ENCODE measurements at places on chromosomes 3 and 15. TPM values are rescaled to one million over a fixed set of nuclear protein-coding genes. Genes with fewer than 3 reads are reported as not detected.

DNA sequence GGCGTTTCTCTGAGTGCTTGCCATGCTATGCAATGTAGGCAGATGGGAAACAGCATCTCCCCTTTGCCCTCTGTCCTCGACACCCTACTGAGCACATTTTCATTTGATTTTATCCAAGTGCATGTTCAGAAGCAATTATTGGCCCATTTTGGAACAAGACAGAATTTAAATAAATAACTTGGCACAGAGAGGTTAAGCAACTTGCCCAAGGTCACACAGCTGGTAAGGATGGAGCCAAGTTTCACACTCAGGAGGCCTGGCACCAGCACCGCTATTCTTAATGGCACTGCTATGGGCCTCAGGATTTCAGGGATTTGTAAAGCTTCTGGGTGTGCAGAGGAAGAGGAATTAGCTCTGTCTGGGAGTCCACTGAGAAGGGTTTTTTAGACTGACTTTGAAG, 2.5 kb upstream of the GRIP2 start:
- DNase-seq: no peak

The GOLGA8A gene
- total RNA-seq: 60.8 TPM

DNA sequence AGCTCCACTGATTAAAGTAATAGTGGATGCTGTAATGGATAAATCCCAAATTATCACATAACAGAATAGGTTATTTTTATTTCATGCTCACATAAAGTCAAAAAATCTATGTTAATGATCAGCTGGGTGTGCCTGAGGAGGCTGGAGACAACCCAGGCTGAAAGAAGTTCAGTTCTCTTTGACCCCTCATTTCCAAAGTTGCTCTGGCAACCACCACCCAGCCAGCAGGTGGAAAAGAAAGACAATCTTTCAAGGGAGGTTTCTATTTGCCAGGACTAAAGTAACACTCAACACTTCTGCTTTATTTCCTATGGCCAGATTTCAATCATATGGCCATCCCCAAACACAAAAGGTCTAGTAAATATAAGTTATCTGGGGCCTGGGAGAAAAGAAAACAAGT, 48.8 kb upstream of the ANKRD28 start:
- no peak for DNase-seq

- DNase-seq: no peak
These were observed 4.4 kb upstream of the JMJD7 start for GRCh38 chr15:41823502-41823901.

The ERICH6 gene
- total RNA-seq: not detected

DNA sequence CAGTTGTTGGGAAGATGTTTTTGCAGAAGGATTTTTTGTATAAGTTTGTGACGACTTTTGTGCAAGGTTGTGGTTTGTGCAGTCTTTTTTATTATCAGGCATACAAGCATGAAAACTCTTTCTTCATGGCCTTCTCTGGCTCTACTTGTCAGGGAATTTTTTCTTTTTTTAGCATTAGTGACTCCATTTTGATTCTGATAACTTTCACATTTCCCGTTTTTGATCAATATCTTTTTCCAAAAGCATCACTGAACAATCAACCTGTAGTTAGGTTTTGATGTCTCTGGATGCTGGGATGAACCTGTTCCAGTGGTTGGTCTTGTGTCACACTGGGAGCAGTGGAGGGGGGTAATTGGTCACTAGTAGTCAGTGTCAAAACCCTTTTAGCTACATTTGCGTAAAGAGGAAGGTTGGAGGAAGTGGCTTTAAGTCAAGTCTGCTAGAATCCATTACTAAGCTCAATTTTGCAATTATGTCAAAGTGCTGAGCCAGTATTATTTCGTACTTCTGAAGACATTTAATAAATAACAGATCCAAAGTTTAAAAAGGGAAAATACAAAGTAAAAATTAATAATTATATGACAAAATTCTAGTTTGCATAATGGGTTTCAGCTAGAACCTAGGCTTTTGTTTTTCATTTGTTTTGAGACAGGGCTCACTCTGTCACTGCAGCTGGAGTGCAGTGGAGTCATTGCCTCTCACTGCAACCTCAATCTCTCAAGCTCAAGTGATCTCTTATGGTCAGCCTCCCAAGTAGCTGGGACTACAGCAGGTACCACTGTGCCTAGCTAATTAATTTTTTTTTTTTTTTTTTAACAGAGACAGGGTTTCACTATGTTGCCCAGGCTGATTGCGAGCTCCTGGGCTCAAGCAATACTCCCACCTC, 18.8 kb upstream of the CFAP161 start:
- DNase-seq: no peak

Data from endodermal cell (in vitro differentiated cells).